Fibroblast of skin of left biceps (primary cell): ENCODE measurements at places on chromosomes 11 and 22.

DNA sequence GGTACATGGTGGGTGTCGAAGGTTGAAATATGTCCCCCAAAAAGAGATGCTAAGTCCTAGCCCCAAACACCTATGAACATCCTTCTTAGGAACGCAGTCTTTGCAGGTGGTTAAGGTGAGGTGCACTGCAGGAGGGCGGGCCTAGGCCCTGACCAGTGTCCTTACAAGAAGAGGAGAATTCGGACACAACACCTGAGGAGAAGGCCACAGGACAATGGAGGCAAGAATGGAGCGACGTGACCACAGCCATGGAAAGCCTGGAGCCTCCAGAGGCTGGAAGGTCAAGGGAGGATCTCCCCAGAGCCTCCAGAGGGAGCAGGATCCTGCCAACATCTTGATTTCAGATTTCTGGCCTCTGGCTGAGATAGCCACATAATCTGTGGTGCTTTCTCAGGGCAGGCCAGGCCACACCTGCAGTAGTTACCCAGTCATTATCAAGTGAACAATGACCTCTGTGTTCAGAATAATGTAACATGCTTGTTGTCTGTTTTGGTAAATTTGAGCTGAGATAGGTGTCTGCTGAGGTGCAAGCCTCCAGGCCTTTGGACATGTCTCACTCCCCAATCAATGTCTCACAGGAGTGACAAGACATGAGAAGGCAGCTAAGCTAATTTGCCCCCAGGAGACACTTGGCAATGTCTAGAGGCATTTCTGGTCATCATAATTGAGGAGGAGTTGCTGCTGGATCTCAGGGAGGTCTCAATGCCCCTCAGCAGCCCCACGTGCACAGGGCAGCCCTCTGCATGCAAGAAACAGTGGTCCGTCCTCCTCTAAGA lies 498.9 kb downstream of the BRD1 start:
- DNase-seq: no peak

- DNase-seq: no peak
Measured at GRCh38 chr11:95154514-95154913, 64.9 kb downstream of the ENDOD1 start.

DNA sequence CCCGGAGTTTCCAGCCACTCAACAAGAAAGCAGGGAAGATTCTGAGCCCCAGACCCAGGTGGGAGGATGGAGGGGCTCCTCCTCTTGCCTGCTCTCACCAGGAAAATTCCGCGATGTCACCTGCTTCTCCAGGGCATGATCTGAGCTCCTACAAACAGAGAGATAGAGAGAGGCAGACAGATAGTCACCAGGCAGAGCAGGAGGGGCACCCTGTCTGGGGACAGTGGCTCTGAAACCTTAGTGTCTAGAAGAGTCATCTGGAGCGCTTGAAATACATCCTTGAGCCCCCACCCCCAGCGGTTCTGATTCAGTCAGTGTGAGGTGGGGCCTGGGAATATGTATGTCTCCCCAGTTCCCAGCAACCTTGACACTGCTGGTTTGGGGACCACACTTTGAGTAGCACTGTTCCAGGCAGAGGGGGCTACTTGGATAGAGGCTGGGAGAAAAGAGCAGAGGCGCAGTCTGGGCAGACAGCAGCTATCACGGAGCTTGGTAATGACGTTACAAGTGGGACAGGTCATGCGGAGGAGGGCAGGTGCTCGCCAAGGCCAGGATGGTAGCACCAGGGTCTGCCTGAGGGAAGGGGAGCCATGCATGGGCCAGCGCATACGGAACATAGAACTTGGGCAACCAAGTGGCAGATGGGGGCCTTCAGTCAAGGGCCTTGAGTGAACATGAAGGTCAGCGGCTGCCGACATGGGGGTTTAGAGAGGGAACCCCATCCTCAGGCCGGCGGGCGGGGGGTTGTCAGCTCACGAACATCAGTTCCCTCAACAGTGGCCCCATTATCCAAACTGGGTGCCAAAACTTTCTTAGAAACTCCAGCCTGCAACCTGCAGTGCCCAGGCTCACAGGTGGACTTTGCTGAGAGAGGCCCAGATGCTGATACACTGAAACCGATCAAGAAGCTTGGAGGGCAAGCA lies 60.9 kb upstream of the MYEOV start:
- DNase-seq: no peak

DNA sequence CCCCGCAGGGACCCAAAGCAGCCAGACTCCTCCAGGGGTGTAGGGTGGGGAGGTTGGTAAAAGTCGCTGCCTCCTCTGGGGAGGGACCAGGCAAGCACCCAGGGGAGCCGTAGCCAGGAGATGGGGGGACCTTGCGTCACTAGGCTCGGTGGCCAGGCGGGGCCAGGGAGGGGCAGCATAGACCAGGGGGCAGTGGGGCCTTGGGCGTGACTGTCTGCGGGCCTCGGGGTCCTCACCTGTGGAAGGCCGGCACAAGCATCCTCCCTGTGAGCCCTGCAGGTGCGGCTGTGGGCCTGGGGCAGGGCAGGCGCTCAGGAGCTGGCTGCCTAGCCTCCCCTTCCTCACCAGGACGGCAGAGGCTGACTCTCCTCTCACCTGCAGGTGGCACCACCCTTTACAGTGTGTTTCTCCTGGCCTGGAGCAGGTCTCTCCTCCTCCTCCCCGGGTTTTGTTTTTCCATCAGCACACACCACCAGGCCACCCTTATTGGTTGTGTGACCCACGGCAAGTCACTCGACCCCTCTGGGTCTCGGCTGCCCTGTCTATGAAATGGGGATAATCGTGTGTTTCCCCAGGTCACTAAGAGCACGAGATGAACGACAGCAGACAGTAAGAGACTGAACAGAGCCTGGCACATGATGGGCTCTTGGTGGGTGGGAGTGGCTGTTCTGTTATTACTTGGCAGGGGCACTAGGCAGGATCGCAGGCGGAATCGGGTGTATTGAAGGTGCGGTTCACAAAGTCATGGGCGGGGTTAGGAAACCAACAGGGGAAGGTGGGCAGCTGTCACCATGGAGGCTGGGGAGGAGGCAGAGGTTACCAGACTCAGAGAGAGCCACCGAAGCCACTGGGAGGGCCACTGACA lies 52.7 kb downstream of the FLRT1 start:
- DNase-seq: no peak

DNA sequence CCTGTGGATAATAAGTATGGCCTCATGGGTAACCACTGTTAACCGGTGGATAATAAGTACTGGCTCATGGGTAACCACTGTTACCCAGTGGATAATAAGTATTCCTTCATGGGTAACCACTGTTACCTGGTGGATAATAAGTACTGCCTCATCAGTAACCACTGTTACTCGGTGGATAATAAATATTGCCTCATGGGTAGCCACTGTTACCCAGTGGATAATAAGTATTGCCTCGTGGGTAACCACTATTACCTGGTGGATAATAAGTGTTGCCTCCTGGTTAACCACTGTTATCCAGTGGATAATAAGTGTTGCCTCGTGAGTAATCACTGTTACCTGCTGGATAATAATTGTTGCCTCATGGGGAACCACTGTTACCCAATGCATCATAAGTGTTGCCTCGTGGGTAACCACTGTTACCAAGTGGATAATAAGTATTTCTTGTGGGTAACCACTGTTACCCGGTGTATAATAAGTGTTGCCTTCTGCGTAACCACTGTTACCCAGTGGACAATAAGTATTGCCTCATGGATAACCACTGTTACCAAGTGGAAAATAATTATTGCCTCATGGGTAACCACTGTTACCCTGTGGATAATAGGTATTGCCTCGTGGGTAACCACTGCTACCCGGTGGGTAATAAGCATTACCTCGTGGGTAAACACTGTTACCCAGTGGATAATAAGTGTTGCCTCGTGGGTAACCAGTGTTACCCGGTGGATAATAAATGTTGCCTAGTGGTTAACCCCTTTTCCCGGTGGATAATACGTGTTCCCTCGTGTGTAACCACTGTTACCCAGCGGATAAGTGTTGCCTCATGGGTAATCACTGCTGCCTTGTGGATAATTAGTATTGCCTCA lies 26.6 kb upstream of the NXPE4 start:
- DNase-seq: no peak

DNA sequence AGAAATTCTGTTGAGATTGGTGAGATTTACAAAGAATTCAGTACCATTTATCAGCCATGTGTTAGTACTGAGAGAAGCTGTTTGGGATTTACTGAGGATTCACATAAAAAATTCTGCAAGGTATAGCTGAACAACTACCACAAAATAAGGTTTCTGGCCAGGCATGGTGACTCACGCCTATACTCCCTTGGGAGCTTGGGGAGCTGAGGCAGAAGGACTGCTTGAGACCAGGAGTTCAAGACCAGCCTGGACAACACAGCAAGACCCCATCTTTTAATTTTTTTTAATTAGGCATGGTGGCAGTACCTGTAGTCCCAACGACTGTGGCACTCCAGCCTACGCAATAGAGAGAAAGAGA lies 86.7 kb downstream of the SIK3 start:
- DNase-seq: no peak

GRCh38 chr11:58391879-58392278 lies 14.8 kb downstream of the OR5B3 start:
- no peak for DNase-seq
